ENCODE measurements at places on chromosomes 3 and 15. TPM values are rescaled to one million over a fixed set of nuclear protein-coding genes. Genes with fewer than 3 reads are reported as not detected.
A peak's percentile ranks its signal among the peaks of the same experiment; 100 is the strongest.

NOX5 gene
- not detected for total RNA-seq

TJP1 gene
- total RNA-seq, result 42.3 TPM

ACKR4 gene
- total RNA-seq, result not detected

GRCh38 chr3:108595321-108595720, 5.8 kb downstream of the DZIP3 start:
- H3K4me1 ChIP-seq, result peaks cover 7% of the 10 kb centered on the region
- H3K27ac ChIP-seq, result no peak overlapping the region
- no peak for DNase-seq

DNA sequence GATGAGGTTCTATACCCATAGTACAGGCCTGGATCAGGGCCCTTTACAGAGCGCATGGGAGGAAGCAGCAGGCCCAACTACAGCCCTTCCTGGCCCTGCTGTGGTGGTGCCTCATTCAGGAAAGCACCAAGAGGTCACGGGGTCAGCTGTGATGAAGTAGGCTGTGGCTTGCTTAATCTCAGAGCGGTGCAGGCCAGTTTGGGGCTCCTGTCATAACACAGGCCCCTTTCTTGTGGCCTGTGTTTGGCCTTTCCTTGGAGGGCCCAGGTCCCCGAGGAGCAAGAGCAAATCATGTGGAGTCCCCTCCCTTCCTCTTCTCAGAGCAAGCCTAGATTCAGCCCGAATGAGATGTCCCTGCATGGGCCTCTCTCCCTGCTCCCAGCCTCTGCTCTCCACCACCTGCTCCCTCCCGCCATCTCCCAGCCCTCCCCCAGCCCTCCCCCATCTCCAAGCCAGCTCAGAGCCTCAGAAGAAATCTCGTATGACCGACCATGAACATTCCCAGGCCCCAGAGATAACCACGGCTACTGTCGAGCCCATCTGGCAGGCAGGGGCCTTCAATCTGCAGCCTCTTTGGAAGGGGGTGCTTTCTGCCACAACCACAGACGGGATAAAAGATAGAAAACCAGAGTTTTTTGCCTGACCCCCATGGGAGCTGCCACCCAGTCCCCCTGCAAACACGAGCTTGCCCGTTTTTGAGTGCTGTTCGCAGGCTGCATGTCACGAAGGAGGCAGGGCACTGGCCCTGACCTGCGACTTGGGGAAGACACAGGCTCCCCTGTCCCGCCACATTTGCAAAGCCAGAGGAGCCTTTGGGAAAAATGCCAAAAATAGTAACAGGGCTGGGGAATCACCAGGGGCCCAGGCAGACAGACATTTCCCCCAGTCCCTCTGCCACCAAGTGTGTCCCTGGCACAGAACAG, 32.3 kb upstream of the DUSP7 start:
- H3K36me3 ChIP-seq, result no peaks in the 10 kb centered on the region
- H3K27me3 ChIP-seq, result no peaks in the 10 kb centered on the region
- no peak for DNase-seq
- no peak overlapping the region for H3K27ac ChIP-seq
- no peak overlapping the region for H3K4me3 ChIP-seq

DNA sequence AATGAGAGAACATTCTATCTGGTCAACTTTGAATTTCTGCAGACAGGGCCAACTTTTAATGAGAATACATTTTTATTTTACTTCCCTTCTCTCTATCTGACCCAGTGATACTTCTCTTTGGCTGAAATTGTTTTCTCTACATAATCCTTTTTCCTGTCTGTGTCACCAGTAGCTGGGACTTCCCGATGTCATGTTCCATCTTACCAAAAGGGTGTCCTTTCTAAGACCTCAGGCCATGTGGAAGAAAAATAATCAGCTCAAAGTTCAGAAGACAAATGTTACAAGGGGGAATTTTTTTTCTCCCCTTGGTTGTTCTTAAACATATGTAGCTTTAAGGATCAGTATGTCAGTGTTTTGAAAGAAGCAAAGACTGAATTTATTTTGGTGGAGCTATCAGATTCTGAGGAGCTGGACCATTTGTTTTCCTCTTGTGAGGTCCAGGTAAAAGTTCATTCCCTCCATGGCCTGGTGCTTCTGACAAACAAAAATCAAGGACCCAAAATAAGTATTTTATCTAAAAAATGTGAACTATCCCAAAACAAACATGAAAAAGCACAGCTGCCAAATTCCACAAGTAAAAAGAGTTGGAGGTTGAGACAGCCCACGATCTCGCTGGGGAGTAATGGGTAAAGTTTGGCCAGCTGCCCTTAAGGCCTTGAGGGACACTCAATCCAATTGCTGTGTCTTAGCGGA, 859.4 kb upstream of the NR2F2 start:
- H3K4me3 ChIP-seq, result no peak overlapping the region
- peak overlapping the region; percentile 37 for H3K27ac ChIP-seq
- no peaks in the 10 kb centered on the region for H3K36me3 ChIP-seq
- no peak for DNase-seq
- H3K4me1 ChIP-seq, result no peaks in the 10 kb centered on the region

DNA sequence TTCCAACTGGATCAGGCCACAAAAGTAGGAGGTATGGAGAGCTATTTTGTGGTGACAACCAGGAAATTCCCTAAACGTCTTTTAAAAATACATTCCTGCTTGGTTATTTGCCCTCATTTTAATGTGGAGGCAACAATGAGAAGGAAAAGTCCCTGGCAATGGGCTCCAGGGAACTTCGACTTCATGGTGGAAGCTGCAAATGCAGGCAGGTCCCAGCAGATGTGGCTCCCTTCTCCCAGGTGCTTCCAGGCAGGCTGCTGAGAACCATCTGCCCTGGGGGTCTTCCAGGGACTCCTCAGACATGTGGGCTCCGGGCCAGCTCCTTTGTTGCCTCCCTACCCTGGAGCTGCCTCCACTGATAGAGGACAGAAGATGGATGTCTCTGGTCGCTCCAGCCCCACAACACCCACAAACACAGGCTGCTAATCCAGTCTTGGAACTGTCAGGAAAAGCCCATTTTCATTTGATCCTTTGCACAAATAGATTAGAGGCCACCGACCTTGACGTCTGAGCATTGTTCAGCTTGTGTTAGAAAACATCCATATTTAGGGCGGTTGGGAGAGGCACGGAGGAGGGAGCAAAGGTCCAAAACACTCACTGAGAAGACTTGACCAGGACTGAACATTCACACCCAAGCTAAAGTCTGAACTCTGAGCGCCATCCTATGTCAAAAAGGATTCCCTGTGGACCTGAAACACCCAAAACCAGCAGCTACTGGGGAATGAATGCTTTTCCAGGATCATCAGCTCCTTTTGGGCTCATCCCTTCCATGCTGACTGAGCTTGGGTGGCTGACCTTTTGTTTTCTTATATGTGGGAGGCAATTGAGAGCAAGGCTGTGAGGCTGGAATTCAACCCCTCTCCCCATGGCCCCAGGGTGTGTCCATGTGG, 30.2 kb upstream of the SLCO2A1 start:
- H3K27ac ChIP-seq, result no peak overlapping the region
- no peak overlapping the region for H3K4me3 ChIP-seq
- no peak for DNase-seq

GRCh38 chr15:93321881-93322282, 232.9 kb upstream of the RGMA start:
- H3K27ac ChIP-seq, result no peak overlapping the region
- H3K36me3 ChIP-seq, result no peaks in the 10 kb centered on the region
- H3K27me3 ChIP-seq, result no peaks in the 10 kb centered on the region
- no peak overlapping the region for H3K4me3 ChIP-seq
- H3K4me1 ChIP-seq, result no peaks in the 10 kb centered on the region

DNA sequence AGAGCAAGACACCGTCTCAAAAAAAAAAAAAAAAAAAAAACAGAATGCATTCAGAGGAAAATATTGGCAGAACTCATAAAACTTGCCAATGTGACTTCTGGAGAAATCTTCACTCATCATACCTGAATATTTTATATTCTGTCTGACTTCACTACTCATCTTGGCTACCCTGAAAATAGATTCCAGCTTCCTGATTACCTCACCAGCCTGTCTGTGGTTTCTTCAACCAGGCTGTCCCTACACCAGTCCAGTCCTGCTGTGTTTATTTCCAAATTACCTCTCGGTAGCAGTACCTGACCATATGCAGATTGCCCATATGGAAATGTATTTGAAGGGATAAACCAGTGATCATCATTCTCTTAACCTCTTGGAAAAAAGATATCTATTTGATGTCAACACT, 9.3 kb upstream of the P3H2 start:
- no peak for DNase-seq
- H3K36me3 ChIP-seq, result no peaks in the 10 kb centered on the region
- H3K4me1 ChIP-seq, result no peaks in the 10 kb centered on the region
- no peaks in the 10 kb centered on the region for H3K27me3 ChIP-seq
- no peak overlapping the region for H3K4me3 ChIP-seq

- H3K4me1 ChIP-seq, result no peaks in the 10 kb centered on the region
- no peak for DNase-seq
- H3K27ac ChIP-seq, result no peak overlapping the region
- H3K36me3 ChIP-seq, result no peaks in the 10 kb centered on the region
Measured at GRCh38 chr3:73685061-73685460, 60.3 kb upstream of the PDZRN3 start.

DNA sequence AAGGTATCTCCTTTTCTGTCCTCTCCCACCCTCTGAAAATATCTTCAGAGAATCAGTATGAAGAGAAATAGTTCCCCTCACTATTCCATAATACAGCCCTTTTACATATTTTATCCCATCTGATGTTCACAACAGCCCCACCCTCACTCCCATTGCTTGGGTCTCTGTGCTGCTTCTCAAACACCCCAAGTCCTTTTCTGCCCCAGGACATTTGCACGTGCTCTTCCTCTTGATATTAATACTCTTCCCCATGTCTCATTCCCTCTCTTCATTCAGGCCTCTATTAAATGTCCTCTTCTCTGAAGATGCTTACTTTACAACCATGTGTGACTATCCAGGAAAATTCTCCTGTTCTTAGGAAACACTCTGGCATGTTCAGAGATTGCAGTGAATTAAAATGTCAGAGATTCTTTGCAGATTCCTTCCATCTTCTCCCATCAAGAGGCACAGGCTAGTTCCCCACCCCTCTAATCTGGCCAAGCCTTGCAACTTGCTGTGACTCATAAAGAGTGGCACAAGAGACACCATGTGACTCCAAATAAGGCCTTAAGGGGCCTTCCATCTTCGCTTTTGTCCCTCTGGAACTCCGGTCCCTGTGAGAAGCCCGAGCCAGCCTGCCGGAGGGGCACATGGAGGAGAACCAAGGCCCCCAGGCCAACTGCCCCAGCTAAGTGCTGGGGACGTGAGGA, 128.5 kb downstream of the CHSY1 start:
- no peak overlapping the region for H3K4me3 ChIP-seq
- H3K4me1 ChIP-seq, result peaks cover 17% of the 10 kb centered on the region
- H3K36me3 ChIP-seq, result no peaks in the 10 kb centered on the region
- no peaks in the 10 kb centered on the region for H3K27me3 ChIP-seq
- H3K27ac ChIP-seq, result no peak overlapping the region

DNA sequence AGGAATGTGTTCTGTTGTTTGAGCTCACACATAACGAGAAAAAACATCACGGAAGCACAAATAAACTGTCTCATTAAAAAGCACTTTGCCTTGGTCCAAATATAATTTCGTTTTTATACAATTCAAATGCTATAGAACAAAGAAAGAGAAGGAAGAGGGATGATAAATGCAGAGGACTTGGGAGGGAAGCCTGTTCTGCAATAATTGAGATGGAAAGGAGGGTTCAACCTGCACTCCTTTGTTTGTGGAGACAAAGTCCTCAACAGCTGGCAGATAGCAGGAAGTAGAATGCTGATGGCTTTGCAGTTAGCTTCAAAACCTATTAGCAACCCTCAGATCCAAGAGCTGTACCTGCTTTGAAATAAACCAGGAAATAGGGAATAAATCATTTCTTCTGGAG, 1010.8 kb downstream of the FHIT start:
- H3K4me3 ChIP-seq, result no peak overlapping the region
- no peak for DNase-seq
- H3K36me3 ChIP-seq, result no peaks in the 10 kb centered on the region
- no peaks in the 10 kb centered on the region for H3K27me3 ChIP-seq

DNA sequence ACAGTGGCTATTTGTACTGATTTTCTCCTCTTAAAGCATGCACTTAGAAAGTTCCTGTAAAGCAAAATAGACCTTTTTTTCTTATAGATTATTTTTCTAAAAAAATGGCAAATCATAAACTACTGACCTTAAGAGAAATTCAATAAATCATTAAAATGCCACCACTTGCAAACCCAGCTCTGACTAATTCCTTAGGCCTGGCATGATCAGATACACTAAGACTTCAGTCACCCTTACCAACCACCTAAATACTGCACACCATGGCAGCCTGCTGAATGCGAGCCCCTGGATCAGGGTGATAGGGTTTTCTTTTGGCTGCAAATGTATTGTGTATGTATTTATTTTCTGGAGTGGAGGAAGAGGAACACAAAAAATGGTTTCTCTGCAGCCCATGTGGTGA, 370.6 kb upstream of the TBL1XR1 start:
- H3K27me3 ChIP-seq, result no peaks in the 10 kb centered on the region
- H3K36me3 ChIP-seq, result no peaks in the 10 kb centered on the region
- no peaks in the 10 kb centered on the region for H3K4me1 ChIP-seq

- no peaks in the 10 kb centered on the region for H3K4me1 ChIP-seq
- H3K36me3 ChIP-seq, result no peaks in the 10 kb centered on the region
- no peak for DNase-seq
- H3K27me3 ChIP-seq, result no peaks in the 10 kb centered on the region
- H3K4me3 ChIP-seq, result no peak overlapping the region
- H3K27ac ChIP-seq, result no peak overlapping the region
Measured at GRCh38 chr3:87727783-87728182, 331.0 kb downstream of the CGGBP1 start.

Measured in gastrocnemius medialis (tissue), 4 donors.